ENCODE measurements at places on chromosomes 2 and 18.

GRCh38 chr2:239725551-239725890 is 299.6 kb downstream of the NDUFA10 start:
- DNase-seq = no peak

DNA sequence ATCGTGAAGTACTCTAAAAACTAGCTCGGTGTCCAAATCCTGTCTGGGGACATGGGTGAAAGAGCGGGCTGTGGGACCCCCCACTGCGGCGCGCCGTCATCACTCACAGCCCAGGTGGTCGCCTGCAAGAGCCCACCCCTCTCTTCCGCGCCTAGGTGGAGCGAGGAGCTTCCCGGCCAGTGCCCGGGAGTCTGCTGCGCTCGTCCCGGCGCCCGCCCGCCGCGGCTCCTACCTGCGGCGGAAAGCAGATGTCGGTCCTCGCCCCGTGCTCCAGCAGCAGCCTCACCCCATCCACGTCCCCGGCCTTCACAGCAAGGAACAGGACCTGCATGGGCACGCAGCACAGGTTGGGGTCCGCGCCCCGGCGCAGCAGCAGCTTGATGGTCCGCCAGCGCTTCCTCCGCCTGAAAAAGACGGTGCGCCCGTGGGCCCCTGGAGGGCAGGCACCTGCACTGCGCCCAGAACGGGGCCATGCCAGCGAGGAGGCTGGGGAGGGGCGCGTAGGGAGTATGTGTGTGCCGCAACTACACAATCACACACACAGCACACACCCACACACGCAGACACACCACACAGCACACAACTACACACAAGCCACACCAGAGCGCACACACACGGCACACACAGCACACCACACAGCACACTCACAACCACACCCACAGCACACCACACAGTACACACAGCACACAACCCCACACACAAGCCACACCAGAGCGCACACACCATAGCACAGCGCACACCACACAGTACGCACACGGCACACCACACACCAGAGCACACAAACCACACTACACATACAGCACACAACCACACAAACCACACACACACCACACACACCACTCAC is 37.4 kb downstream of the ANKMY1 start:
- DNase-seq = no peak

- DNase-seq = peak; percentile 39
Observed at GRCh38 chr2:95323347-95324155, 26.4 kb downstream of the KCNIP3 start.

DNA sequence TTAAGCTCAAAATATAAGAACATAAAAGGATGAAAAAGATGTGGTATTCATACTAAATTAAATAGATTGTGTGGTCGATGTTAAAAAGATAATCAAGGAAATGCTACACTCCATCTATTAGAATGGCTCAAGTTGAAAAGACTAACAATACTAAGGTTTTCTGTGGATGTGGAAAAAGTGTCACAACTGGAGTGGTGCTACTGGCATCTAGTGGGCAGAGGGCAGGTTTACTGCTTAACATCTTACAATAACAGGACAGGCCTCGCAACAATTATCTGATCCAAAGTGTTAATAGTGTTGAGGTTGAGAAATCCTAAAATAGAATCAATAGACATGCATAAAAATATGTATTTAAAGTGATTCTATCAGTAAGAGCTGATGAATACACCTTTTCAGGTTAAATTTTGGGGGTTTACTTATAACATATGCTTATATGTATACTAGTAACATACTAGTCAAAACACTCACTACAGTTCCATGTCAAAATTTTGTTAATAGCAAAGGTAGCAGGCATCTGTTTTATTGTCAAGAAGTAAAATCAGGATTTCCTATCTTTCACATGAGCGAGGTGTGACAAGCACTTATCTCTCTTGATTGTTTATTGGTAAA is 91.5 kb upstream of the TMEFF2 start:
- peak; percentile 54 for DNase-seq

- DNase-seq = peak; percentile 79
Observed at GRCh38 chr2:197179744-197180498, 130.7 kb downstream of the ANKRD44 start.

- DNase-seq = no peak
Observed at GRCh38 chr2:152743002-152743401, 24.6 kb downstream of the ARL6IP6 start.

Data from fibroblast of gingiva (primary cell).